Iris pigment epithelial cell (primary cell): ENCODE measurements at places on chromosomes 1 and 21.

DNA sequence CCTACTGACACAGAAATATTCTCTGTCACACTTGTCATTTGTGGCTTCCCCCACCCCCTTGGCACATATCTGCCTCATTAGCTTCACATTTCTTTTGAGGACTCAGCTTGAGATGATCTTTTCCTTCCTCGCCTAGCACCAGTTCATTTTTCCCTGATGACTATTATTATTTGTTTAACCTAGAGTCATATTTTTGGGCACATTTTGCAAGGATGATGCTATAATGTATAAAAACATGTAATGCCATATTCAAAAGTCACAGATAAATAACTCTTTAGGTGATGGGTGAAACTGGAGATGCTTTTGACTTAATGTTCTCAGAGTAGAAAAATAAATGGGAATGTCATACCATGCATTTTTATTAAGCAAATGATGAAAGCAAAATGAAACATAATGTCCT, 202.7 kb downstream of the BACH1 start:
- peak; percentile 70 for DNase-seq

- DNase-seq: peak; percentile 41
Measured at GRCh38 chr1:182446033-182446669, 3.8 kb upstream of the RGSL1 start.

DNA sequence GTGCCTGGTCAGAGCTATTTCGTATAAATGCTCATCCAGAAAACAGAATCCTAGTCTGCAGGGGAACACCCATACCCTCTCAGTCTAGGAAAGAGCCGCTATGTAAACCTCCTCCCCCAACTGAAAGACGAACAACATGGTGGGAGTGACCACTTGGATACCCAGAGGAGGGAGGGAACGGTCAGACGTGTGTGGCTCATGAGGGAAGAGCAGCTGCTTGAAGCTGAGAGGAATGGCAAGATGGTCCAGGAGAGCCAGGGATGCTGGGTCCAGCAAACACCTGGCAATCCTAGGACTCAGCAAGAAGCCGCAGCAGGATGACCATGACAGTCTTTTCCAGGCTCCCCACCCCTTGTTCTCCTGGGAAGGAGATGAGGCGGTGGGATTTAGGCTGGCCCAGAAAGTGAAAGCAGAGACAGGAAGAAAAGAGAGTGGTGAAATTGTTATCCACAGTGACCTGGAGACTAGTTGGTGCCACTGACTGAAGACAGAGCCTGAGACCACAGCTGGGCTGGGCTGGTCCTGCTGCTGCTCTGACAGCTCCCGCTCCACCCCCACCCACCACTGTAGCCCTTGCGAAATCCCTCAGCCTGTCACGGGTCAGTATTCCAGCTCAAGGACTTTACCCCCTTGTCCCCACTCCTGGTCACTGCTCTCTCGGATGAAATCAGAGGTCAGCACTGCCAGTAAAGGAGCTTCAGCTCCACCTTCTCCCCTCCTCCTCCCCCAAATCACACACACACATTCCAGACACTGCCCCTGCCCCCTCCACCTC, 3.6 kb downstream of the CERS2 start:
- DNase-seq: peak; percentile 66

DNA sequence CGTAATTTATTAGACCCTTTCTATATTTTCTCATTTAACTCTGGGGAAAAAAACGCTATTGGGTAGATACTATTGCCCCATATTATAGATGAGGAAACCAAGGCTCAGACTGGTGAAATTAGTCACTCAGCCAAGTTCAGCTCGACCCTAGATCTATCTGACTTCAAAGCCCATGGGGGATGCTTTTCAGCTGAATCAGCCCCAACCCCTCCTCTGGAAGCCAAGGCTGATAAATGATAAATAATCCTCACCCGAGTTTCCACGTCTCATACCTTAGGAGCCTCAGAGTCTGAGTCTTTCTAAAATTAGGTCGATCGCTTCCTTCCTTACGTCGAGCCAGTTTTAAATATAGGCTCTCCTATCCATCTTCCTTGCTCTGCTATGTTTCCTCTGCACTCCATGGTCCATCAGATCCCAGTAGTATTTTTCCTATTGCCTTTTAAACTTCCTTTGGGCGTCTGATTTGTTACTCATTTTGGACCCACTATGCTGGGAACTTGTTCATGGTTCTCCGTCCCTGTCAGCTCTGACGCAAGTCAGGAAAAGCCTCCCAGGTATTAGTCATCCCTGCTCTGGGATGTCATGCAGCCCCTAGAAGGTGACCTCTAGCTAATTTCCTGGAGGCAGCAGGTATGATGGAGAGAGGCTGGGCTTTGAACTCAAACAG, 122.8 kb downstream of the PLPP3 start:
- DNase-seq: peak; percentile 50

- peak; percentile 49 for DNase-seq
Measured at GRCh38 chr1:59631561-59632255, 183.0 kb upstream of the HOOK1 start.

DNA sequence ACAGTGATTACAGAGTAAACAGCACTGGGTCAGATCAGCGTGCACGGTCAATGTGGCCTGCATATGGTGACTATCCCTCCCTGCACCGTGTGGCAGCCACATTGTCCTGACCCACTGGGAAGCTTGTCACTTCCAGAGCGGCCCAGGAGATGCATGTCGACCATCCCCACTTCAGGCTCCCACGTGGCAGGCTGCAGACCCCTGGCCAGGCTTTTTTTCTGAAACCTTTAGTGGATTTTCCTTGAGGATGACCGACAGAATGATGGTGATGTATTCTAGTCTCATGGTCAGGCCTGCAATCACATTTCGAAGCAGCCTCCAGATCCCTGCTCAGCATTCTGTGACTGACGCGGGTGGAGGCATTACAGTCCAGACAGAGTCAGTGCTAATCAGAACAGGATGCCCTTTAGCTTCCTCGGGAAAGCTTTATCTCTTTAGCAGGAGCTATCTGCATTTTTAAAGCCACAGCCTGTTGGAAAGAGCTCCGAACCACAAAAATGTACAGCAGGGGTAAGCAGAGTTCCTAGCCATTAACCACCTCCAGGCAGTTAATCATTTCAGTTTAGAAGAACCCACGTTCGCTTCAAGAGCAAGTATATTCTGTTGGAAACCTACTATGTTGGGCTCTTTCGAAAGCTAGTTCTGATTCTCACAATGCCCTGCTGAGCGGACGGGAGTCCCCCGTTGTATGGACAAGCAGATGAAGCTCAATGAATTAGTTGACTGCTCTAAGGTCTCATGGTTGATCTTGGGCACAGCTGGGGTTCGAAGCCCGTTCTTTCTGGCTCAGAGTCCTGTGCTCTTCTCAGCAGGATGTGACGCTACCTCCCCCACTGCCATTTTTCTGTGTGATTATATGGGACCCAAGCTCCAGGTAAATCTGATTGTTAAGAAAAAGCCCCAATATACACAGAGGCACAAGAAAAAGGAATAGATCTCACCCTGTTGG, 56.5 kb downstream of the IRF2BP2 start:
- peak; percentile 92 for DNase-seq

GRCh38 chr1:192476802-192477298, 98.7 kb upstream of the RGS1 start:
- peak; percentile 73 for DNase-seq

DNA sequence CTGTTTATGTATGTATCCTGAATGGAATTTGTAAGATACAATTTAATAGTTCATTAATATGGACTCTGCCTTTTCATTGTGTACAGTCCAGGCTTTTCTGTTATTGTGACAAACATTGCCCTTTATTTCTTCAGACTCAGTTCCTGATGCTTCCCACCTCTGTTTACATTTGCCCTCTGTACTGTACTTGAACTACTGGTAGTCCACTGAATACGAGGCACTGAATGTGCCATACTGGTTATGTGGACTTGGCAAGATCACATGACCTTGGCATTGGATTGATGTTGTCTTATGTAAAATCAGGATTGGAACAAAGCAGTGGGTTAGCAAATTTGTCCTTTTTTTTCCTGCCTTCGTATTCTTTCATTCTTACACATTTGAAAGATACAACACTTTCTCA, 27.8 kb downstream of the RALGPS2 start:
- DNase-seq: no peak

- peak; percentile 31 for DNase-seq
Measured at GRCh38 chr1:88946861-88947260, 45.6 kb downstream of the KYAT3 start.

- DNase-seq: no peak
Measured at GRCh38 chr1:227729144-227729880, 5.8 kb downstream of the JMJD4 start.

- no peak for DNase-seq
Measured at GRCh38 chr1:31409946-31410858, 2.8 kb upstream of the SERINC2 start.

- DNase-seq: peak; percentile 35
Measured at GRCh38 chr1:18234790-18235242, 127.2 kb downstream of the IGSF21 start.

GRCh38 chr1:76121850-76122249, 47.3 kb downstream of the ST6GALNAC3 start:
- DNase-seq: no peak

GRCh38 chr1:38175121-38175520, 128.5 kb upstream of the POU3F1 start:
- no peak for DNase-seq

GRCh38 chr1:189616893-189617292, 860.8 kb downstream of the BRINP3 start:
- peak; percentile 50 for DNase-seq

DNA sequence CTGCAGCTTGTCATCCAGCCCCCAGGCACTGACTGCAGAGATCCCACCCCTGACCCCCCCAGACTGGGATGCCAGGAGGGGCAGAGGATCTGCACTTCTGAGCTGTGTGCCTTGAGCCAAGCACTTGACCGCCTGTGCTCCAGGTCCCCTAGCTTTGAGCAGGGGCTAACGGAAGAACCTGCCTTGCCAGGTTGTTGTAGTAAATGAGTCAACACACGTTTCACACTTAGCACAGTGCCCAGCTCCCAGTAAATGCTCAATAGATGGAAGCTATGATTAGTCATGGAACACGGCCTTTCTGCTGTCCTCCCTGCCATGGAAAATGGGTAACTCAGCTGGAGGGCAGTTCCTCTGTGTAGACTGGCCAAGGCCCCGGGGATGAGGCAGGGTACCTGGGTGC, 24.1 kb downstream of the IFFO2 start:
- peak; percentile 37 for DNase-seq

DNA sequence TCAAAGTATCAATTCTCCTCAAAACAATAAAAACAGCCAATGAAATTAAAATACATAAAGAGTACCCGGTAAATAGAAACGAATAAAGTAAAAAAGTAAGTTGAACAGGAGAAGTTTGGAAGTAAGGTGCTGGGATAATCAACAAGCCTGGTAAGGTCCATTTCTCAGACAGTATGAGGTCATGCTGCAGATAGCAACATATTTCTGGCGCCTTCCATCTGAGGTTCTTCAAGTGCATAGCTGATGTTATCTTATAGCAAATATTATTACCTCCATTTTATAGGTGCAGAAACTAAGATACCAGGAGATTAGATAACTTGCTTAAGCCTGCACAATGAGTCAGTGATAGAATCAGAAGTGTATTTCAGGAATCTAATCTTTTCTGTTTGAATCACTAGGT, 23.7 kb upstream of the CEP350 start:
- DNase-seq: peak; percentile 31
